ENCODE measurements at places on chromosomes 12 and 14. TPM values are rescaled to one million over a fixed set of nuclear protein-coding genes. Genes with fewer than 3 reads are reported as not detected.

SYCP3 gene
- 0.23 TPM for total RNA-seq

NID2 gene
- total RNA-seq, result 25.0 TPM

TAS2R31 gene
- 3.4 TPM for total RNA-seq

KRT74 gene
- not detected for total RNA-seq

TSHR gene
- total RNA-seq, result 0.24 TPM

FAM186B gene
- total RNA-seq, result 0.20 TPM

LTBR gene
- 153 TPM for total RNA-seq

PPFIA2 gene
- total RNA-seq, result 3.5 TPM

ARHGEF40 gene
- 34.7 TPM for total RNA-seq

FIGNL2 gene
- total RNA-seq, result 0.58 TPM

GPX2 gene
- total RNA-seq, result 2.8 TPM

PPP2R3C gene
- total RNA-seq, result 26.2 TPM

Data from left lung (tissue), 14 donors.